ENCODE measurements at places on chromosomes 2 and 18.
A peak's percentile ranks its signal among the peaks of the same experiment; 100 is the strongest.

GRCh38 chr2:3207091-3207491 lies 170.5 kb downstream of the EIPR1 start:
- no peak for DNase-seq

DNA sequence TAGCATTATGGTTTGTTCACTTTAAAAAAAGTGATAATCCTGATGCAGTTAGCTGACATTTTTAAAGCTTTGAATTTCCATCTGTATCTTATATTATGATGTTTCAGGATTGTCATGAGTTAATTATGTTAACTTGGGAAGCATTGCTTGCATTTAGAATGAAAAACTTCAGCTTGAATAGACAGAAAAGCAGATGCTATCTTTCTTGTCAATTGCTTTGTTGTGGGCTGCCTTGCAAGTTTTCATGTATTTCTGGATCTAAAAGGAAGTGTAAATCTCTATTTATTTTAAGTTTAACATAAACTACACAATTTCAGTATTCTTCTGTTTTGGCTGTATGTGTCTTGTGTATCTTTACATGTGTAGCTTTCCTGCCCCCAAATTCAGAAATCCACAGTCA lies 479.5 kb downstream of the ARHGAP15 start:
- no peak for DNase-seq

GRCh38 chr2:212005085-212005671 lies 533.4 kb downstream of the ERBB4 start:
- no peak for DNase-seq

DNA sequence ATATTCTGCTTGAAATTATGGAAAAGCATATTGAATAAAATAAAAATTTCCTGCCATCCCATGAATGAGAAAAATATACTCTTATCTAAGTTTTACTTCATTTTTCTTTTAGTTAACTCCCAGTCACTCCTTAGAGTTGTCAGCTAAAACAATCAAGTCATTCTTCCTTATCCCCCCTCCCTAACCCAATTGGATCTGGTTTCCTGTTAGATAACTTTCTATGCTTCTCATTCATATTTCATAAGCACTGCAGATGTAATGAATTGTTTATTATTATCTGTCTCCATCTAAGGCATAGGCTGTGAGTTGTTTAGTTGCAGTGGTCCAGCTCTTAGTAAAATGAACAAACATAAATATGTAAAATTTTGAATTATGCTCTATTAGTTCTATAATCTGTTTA lies 244.0 kb upstream of the GCFC2 start:
- no peak for DNase-seq

DNA sequence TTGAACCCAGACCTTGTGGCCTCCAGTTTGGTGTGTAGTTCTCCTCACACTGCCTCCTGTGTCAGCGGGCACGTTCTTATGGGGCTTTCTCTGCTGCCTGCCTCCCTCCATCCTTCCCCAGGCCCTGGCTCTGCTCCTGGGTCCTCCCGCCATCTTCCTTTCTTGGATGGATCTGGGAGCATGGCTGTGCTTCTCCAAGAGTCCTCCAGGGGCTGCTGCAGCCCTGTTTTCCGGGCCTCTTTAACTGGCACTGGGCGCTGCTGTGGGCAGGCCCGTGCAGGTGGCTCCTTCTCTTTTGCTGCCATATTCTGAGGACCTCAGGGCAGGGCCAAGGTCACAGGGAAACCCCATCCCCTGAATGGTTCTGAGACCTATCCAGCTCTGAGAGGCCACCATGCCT lies 17.8 kb downstream of the THNSL2 start:
- DNase-seq: no peak

- no peak for DNase-seq
Observed at GRCh38 chr18:47847635-47848034, 82.8 kb downstream of the SMAD2 start.

DNA sequence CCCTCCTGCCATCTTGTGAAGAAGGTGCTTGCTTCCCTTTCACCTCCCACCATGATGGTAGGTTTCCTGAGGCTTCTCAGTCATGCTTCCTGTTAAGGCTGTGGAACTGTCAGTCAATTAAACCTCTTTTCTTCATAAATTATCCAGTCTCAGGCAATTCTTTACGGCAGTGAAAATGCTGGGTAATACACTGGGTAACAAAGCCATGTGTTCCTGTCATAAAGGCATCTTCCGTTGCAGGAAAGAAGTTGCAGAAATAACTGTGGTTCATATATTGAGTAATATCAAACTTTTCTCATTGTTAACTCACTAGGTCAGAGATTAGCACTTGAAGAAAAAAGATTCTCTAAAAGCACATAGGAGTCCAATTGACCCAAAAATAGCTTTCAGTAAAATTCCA lies 163.9 kb upstream of the HNMT start:
- DNase-seq: no peak

DNA sequence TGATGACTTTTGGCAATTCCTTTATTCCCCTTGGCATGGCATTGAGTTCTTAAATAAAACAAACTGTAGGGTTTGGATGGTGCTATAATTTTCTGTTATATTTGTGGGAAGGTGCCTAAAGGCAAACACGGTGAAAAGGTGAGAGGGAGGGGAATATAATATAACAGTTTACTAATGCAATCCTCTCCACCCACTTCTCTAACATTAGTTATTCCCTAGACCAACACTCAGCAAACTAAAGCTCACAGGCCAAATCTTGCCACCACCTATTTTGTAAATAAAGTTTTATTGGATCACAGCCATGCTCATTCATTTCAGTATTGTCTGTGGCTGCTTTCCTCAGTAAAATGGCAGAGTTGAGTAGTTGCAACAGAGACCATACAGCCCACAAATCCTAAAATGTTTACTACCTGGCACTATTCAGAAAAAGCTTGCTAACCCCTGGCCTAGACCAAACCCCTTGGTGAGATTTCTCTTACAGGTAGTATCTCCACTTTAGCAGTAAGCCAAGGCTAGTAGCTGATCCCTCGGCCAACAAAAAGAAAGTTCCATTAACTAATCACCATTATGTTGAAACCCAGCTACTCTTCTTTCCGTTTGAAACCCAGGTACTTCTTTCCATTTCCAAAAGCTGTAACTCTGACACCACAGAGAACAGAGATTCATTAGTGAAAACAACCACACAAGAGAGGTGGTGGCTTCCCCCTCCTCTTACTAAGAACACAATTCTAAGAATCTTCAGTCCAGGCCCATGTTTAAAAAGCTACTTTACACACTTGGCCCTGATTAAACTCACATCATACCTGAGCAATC lies 136.1 kb upstream of the CHAC2 start:
- no peak for DNase-seq

GRCh38 chr2:14700753-14701152 lies 68.2 kb downstream of the LRATD1 start:
- DNase-seq: no peak

GRCh38 chr18:72160510-72161445 lies 383.4 kb downstream of the CBLN2 start:
- DNase-seq: no peak

- DNase-seq: no peak
Observed at GRCh38 chr18:8654503-8655451, 45.5 kb downstream of the RAB12 start.

- DNase-seq: no peak
Observed at GRCh38 chr2:171478345-171478744, 43.9 kb upstream of the CYBRD1 start.

DNA sequence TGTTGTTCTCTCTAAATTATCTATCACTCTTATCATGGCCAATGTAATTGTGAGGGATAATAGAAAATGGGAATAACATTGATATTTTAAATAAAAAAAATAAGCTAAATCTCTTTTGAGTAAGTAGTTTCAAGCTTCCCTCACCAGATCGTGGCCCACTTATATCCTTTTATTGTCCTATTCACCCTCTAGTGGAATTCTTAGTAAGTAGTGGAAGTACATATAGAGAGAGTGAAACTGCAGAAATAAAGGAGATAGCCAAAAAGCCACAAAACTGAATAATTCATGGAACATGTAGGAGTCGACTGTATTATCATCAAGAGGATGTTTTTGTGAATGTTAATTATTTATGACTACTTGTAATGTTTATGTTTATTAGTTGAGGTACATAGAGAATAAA lies 66.1 kb upstream of the DTNA start:
- DNase-seq: no peak

GRCh38 chr2:176392744-176393414 lies 123.6 kb downstream of the MTX2 start:
- no peak for DNase-seq

GRCh38 chr2:46392561-46393346 lies 86.6 kb upstream of the TMEM247 start:
- DNase-seq: no peak

GRCh38 chr2:135055182-135055786 lies 3.2 kb downstream of the RAB3GAP1 start:
- no peak for DNase-seq

DNA sequence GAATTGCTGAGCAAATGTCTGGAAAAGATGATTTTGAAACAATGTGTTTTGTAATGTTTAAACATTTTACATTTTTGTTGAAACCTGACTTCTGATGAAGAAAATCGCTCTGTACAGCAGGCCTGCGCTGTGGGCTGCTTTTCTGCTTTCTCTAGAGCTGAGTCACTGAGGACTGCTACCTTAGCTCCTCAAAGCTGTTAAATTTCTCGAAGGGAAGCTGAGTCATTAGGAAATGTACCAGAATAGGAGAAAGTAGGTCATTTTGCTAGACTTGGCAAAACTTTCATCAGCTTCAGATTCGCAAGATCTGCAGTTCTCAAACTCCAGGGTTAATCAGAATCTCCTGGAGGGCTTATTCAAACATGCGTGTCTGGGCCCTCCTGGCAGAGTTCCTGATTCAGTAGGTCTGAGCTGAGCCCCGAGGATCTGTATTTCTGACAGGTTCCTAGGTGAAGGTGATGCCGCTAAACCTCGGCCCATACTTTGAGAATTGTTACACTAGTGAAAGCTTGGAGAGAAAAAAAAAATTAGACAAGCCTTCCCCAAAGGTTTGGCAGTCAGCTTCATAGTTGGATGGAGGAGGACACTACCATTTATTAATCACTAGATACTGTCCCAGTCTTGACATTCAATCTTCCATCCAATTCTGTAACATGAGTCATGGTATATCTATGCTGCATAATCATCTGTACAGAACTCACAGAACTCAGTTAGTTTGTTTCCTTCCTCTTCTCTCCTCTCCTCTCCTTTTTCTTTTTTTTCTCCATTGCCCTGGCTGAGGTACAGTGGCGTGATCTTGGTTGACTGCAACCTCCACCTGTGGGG lies 297.6 kb downstream of the PARD3B start:
- DNase-seq: peak; percentile 21

- DNase-seq: no peak
Observed at GRCh38 chr2:202700075-202700901, 65.5 kb downstream of the FAM117B start.

DNA sequence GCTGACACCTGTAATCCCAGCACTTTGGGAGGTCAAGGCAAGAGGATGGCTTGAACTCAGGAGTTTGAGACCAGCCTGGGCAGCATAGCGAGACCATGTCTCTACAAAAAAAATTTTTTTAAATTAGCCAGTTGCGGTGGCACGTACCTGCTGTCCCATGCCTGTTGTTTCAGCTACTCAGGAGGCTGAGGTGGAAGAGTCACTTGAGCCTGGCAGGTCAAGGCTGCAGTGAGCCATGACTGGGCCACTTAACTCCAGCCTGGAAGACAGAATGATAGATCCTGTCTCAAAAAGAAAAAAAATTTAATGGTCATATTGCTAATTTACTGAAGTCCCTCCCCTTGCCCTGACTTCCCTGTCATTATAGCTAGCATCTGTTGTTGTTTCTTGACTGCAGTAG lies 112.6 kb downstream of the ARHGAP28 start:
- no peak for DNase-seq

- DNase-seq: no peak
Observed at GRCh38 chr2:183474912-183475695, 350.9 kb downstream of the NUP35 start.

DNA sequence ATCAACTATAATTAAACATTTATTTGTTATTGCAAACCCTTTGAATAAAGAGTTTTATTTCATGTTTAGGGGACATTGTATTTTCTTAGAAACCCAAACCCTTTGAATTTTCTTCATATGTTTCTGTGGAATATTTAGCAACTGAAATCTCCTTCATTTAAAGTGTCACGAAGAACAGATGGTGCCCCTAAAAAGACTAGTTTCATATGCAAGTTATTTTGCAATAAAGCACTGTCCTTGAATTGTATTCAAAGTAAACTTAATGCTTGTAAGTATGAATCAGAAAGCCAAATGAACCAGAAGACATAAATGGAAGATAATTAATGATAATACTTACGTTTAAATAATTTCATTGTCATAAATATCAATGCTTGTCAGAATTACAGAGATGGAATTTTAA lies 151.9 kb upstream of the CWC22 start:
- no peak for DNase-seq

DNA sequence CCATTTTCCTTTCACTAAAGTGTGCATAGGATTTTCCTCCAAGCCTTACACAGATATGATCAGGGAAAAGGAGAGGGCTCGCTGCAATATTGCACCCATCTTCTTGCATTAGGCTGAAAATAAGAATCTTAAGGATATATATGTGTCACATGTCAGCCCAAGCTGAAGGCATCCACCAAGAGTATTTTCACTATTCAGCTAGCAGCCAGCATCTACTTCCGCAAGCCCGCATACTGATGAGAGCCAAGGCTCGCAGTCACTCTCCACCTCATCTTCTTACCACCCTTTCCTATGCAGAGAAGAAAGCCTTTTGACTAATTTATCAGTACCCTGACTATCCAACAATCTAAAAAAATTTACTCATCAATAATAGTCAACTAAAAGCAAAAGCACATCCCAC lies 6.1 kb downstream of the TMEM163 start:
- DNase-seq: no peak

GRCh38 chr2:239824866-239825704 lies 200.1 kb downstream of the NDUFA10 start:
- DNase-seq: no peak

GRCh38 chr2:117137371-117137770 lies 677.1 kb upstream of the DDX18 start:
- DNase-seq: no peak

- no peak for DNase-seq
Observed at GRCh38 chr18:54228364-54228763, 3.9 kb upstream of the MBD2 start.

DNA sequence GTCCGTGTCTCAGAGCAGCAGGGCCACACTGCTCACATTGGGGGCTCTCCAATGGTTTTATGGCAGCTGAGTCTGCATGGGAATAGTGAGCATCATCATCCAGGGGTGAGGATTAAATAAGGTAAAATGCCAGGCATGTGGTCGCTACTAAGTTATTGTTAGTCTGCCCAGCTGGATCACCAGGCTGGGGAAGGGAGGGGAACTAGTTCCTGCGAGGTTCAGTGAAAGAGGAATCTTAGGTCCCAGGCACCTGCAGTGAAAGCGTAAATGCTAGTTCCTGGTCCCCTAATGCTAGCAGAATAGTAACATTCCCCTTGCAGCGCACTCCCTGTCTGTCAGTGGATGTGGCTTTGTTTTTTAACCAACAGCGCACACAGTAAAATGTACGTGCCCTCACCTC lies 60.1 kb downstream of the ARHGEF4 start:
- DNase-seq: no peak

Measured in activated naive CD4-positive, alpha-beta T cell treated with anti-CD3 and anti-CD28 coated beads, Interleukin-2, amount 10 ng/mL, durations not matched to agents 7 days and 5 days (primary cell).